Femur (tissue), 1 donor: ENCODE measurements at places on chromosomes 5 and 9.

DNA sequence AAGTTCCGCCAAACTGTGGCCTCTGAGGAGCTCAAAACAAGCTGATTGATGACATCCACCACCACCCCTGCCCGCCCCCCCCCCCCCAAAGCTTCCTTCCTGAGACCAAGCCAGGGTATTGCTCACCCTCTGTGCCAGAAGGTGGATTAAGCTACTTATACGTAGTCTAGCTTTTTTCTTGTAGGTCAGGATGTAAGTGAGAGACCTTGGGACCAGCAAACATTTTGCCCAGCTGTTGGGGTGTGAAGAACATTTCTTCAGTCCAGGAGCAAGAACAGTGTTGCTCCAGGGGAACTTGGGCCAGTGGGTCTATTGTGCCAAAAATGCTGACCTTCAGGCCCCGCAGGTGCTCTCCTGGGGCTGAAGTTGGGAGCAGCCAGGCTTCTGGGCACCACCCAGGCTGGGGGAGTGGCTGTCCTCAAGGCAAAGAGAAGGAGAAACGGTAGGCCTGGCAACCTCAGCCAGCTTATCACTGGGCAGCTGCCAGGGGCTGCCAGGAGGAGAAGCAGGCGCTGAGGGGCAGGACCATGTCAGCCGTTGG, 18.0 kb downstream of the NEURL1B start:
- no peak for DNase-seq

GRCh38 chr5:9391080-9391479, 154.8 kb downstream of the SEMA5A start:
- no peak for DNase-seq

DNA sequence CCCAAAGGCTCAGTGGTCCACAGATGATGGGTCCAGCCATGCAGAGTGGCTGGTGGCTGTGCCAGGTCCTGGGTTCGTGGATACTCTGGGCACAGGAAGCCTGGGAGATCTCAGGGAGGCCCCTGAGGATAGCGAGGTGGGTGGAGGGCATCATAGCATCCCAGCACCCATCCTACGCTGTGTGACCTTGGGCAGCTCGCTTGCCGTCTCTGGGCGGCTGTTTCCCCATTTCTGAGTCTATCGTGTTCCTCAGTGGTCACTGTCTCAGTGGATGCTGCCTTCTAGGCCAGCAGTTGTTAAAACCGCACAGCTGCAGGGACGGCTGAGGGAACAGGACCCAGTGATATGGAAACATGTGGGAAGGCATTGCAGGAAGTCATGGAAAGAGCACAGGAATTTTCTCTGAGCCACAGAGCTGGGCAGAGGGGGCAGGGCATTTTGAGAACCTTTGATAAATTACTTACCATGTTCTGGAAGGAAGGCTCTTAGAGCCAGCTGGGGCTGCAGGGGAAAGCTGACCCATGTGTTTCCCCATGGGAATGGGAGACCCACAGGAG, 86.4 kb upstream of the COL5A1 start:
- DNase-seq = peak; percentile 68

DNA sequence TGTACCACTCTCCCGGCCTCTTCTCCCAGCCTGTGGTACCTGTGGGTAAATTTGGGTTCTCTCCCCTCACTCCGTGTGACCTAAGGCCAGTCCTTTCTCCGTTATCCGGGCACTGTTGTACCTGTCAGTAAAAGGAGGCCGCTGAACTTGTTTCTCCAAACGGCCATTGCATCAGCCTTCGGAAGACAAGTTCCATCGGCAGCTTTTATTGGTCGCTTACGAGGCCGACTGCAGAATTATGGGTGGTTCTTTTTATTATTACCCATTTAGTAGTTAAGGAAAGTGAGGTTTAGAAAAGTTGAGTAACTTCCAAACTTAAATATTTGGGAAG, 558 bp downstream of the GRPEL2 start:
- DNase-seq = no peak

- DNase-seq = no peak
Measured at GRCh38 chr9:16236882-16237281, 633.6 kb downstream of the BNC2 start.
